ENCODE measurements at places on chromosomes 11 and 22.
A peak's percentile ranks its signal among the peaks of the same experiment; 100 is the strongest.

GRCh38 chr22:46366801-46367706, 31.5 kb downstream of the TRMU start:
- DNase-seq: no peak

- no peak for DNase-seq
These were observed 48.3 kb downstream of the FAM83F start for GRCh38 chr22:40043081-40043480.

- DNase-seq: no peak
These were observed 8.6 kb upstream of the KCTD14 start for GRCh38 chr11:78031629-78032028.

DNA sequence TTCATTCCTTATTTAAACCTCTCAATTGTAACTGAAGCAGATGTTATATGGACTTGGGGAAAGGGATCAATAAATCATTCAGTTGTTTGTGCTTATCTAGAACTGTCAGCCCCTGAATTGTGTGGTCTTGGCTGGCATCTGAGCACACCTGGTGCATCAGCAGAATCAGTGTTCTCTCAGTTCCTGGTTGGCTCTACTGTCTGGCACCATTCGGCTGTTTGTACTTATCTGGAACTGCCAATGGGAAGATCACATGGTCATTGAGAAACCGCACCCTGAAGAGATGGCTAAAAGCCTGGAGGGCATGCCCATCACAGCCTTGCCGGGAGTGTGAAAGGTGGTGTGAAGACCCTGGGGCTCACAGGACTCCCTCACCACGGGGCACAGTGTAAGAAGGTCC, 37.1 kb upstream of the EHF start:
- no peak for DNase-seq

DNA sequence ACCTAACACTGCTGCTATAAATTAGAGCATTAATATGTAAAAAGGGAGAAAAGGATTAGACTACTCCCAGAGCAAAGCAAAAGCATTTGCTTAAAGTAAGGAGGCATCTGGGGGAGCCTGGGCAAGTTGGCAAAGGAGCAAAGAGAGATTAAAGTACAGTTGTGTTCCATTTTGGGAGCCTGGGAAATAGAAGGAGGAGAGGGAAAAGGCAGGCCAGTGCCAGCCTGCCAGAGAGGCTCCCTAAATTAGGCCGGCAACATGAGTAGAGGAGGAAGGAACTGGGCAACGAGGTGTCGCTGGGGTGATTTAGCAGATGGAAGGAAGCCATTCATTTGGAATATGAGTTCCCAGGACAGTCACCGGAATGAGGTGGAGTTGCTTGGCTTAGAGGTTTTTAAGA, 186.2 kb upstream of the TBCEL start:
- no peak for DNase-seq

DNA sequence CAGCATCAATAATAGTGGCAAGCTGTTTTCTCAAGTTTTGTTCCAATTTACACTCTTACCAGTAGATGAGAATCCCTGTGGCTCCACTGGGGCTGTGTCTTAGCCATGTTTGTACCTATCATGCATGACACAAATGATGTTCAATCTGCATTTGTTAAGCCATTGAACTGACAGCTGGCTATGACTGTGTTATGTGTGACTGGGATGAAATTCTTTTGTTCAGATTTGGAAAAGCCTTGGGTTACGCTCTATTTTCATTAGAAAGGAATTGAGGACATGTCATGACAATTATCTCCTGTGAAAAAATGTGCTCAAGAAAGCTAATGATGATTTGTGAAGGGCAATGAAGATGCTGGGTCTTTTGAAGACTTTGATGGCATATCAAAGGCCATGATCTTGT, 201.8 kb upstream of the LARGE1 start:
- no peak for DNase-seq

DNA sequence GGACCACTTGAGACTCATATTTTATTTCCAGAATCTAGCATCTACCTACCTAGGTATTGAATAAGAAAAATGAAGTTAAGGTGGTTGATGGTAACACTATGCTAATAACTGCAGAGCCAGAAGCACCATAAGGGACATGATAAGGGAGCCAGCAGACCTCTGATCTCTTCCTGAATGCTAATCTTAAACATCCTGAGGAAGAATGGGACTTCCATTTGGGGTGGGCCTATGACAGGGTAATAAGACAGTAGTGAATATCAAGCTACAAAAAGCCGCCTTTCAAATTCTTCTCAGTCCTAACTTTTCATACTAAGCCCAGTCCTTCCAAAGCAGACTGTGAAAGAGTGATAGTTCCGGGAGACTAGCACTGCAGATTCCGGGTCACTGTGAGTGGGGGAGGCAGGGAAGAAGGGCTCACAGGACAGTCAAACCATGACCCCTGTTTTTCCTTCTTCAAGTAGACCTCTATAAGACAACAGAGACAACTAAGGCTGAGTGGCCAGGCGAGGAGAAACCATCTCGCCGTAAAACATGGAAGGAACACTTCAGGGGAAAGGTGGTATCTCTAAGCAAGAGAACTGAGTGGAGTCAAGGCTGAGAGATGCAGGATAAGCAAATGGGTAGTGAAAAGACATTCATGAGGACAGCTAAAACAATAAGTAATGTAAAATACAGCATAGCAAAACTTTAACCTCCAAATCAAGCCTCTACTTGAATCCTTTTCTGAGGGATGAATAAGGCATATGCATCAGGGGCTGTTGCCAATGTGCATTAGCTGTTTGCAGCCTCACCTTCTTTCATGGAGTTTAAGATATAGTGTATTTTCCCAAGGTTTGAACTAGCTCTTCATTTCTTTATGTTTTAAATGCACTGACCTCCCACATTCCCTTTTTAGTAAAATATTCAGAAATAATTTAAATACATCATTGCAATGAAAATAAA, 2.1 kb downstream of the HBB start:
- DNase-seq: no peak

DNA sequence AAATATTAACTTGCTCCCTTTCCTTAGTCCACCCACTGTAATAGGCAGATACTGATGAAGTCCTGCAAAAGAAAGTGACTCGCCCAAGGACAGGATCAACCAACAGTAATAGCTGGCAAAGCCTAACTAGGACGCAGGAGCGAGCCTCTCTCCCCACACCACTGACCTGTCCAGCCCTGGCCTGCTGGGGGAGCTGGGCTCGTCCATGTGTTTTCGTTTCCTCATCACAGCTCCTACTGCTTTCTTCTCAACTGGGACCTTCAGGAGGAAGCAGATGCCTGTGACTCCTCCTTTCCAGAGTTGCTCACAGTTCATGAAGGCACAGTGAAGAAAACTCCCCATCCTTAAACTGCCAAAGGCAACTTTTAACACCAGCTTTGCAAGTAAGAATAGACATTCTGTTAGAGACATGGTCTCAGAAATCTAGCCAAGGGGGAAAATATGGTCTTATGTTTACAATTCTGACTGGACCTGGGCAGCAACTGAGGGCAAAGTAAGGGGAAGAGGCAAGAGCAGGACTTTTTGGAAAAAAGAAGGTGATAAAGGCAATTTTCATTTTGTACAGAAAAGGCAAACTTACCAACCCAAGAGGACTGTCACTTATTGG, 11.6 kb upstream of the GPHA2 start:
- no peak for DNase-seq

DNA sequence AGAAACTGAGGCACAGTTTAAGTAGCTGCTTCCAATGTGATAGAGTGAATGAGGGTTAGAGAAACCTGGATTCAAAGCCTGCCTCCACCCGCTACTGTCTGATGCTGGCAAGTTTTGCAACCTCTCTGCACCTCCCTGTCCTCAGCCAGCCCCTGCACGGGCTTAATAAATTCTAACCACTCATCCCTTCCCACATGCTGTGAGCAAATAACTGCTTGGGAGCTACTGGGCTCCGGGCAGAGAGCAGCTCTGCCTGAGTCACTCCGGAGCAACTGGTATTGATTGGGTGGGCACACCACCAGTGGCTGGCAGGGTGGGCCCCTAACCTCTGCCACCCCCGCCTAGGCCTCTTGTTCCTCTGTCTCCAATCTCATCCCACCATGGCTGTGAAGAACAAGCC, 104.3 kb upstream of the SYT13 start:
- no peak for DNase-seq

- no peak for DNase-seq
These were observed 31.8 kb downstream of the TRIOBP start for GRCh38 chr22:37728620-37729019.

DNA sequence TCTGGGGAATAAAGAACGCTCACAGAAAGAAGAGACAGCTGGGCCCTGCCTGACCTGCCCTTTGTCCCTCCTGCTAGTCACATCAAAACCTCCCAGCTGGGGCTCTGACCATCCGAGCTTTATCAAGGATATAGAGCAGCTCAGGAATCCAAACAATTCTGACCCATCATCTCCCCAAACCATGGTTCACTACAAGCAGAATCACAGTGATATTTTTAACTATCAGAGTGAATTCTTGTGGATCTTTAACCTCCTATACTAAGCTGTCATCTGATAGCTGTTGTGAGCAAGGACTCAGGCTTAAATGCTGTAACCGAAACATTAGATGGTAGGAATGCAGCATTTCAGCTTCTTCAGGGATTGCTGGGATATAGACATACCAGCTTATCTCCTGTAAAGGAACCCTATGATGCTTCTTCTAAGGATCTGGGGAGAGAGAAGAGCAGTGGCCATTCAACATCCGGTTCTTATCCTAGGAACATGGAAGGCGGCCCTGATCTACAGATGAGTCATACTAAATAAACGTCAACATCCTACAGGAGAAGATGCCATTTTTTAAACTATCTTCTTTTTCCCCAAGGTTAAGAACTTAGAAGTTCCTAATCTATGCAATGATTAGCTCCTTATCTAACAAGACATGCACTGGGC, 84.7 kb upstream of the AKIP1 start:
- DNase-seq: no peak

- no peak for DNase-seq
These were observed 18.1 kb upstream of the FCHSD2 start for GRCh38 chr11:73160005-73160760.

DNA sequence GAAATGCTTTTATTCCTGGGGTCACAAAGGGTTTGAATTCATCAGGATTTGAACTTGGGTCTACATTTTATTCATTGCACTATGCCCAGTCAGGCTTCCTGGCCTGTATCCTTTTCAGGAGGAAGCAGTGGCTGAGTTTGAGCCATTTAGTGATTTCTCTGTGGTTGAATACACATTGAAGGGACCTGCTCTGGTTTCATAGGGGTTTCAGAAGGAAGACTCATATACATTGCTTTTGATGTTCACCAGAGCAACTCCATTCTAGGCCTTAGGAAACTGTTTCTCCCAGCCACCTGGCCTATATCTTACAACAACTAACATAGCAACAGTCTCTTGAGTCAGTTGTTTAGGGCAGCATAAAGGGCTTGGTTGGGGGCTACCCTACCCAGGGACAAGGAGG, 165.7 kb downstream of the INSC start:
- DNase-seq: no peak

GRCh38 chr11:131754671-131755070, 384.3 kb downstream of the NTM start:
- no peak for DNase-seq

- no peak for DNase-seq
These were observed 9.9 kb downstream of the EIF1AD start for GRCh38 chr11:65992056-65992455.

GRCh38 chr11:14644226-14645014, 816 bp downstream of the PDE3B start:
- peak; percentile 62 for DNase-seq

DNA sequence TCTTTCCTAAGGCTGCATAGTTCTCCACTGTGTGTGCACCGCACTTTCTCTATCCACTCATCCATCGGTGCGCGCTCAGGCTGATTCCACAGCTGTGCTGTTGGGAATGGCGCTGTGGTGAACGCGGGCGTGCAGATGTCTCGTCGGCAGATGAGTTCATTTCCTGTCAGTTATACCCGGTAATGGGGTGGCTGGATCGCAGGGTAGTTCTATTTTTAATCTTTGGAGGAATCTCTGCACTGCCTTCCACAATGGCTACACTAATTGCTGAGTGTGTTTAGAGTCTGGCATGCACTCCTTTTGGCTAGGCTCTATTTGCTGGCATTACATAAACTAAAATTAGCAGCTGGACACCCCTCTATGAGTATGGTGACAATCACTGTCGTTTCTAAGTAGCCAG, 27.9 kb upstream of the KRTAP5-7 start:
- DNase-seq: no peak

DNA sequence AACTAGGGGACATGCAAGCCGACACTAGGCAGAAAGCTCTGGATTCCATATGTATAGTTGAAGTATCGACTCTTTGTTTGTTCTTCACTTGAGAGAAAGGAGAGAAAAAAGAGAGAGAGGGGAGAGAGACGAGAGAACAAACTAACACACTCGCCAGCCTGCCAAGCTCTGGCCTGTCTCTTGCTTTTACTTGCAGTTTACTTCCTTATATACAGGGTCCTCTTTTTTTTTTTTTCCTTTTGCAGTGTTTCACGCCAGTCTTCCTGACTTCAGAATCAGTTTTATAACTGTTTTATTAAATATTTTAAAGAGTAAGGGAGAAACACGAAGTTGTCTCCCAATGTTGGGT, 19.9 kb downstream of the TEAD1 start:
- peak; percentile 81 for DNase-seq

DNA sequence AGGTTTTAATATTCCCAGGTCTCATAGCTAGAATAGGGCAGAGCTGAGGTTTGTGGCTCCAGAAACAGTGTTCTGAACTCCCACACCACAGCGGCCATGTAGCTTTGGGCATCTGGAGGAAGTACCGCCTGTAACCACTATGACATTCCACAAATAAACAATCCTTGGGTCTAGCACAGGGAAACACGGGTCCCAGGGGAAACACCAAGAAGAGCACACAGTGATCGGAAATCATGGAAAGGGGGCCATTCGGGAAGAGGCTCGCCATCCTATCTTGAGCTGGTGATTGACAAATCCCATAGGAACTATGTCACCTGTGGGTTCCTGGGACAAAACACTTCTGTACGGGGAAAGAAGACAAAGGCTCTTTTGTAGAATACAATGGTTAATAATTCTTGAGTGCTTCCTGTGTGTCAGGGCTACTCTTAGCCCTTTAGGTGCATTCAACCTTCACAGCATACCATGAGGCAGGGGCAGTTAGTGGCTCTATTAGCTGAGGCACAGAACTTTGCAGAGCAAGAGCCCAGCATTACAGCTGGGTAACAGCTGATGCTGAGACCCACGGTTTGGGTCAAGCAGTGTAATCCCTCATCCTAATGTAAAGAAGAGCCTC, 514.2 kb downstream of the NTM start:
- DNase-seq: no peak

DNA sequence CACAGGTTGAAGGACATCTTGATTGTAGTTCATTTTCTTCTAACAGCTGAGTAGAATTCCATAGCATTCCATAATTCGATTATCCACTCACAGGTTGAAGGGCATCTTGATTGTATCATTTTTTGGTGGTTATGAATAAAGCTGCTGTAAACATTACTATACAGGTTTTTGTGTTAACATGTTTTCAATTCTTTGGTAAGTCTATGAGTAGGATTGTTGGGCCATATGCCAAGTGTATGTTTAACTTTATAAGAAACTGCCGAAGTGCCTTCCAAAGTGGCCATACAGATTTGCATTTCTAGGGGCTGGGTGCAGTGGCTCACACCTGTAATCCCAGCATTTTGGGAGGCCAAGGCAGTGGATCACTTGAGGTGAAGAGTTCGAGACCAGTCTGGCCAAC, 44.6 kb downstream of the ANKRD42 start:
- no peak for DNase-seq

- no peak for DNase-seq
These were observed 173.3 kb upstream of the PDGFD start for GRCh38 chr11:104337273-104337672.

Measured in NCI-H1105 (cell line).